ENCODE measurements at places on chromosomes 11 and 22.

DNA sequence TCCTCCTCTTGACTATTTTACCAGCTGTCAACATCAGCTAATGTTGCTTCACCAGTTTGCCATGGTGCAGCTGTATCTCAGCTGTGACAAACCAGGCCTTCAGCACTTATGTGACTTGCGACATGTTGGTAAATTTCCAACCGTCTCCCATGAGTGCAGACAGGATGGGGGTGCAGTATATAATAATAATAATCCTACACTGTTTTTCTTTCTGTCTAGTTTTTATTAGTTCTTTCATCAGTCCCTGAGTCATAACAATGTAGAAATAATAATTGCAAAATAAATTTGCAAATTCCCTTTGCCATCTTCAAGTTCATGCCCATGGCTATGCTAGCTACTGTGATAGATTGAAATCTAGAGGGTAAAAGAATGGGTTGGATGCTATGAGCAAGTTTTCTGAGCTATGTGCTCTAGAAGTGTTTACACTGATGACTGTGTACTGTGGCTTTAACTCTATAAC is 4.9 kb downstream of the MMP13 start:
- DNase-seq, result no peak

- DNase-seq, result no peak
These were observed 492.9 kb upstream of the ANO3 start for GRCh38 chr11:25838918-25839625.

- DNase-seq, result peak; percentile 20
These were observed 700 bp upstream of the DEPDC5 start for GRCh38 chr22:31753005-31753633.

- no peak for DNase-seq
These were observed 7.6 kb downstream of the SLC39A13 start for GRCh38 chr11:47415949-47416472.

DNA sequence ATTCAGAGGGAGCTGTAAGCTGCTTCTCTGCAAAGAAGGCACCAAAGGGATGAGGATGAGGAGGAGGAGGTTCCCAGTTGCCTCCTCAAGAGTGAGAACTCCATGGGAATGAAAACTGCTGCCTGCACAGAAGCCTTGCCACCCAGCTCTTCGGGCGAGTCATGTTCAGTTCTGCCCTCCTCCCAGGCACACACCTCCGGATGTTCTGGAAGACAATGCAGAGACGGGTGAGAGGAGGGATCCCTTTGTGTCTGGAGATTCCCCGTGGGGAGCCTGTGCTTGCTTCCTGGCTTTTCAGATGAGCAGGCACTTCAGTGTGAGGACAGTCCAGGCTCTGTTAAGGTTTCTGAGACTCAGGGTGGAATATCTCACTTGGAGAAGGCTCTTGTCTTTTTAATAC is 295.6 kb downstream of the DDX10 start:
- DNase-seq, result no peak

DNA sequence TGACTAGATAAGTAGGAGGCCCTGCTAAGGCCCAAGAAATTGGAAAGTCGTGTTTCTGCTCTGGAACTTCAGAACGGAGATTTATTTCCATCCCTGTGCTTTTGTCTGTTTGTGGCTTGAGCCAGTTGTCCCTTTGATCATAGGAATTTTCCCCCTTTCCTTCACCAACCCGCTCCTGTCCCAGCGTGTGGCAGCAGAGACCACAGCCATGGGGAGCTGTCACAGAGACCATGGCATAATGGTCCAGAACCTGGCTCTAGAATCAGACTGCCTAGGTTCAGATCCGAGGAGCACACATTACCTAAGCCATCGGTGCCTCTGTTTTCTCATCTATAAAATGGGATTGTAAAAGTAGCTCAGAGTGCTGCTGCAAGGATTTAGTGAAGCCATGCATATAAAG is 128.1 kb downstream of the GALNT18 start:
- DNase-seq, result no peak

- no peak for DNase-seq
These were observed 45.0 kb upstream of the APOA1 start for GRCh38 chr11:116882386-116882785.

- DNase-seq, result no peak
These were observed 373.0 kb downstream of the CTTN start for GRCh38 chr11:70771099-70771885.

- no peak for DNase-seq
These were observed 123.9 kb downstream of the MRTFA start for GRCh38 chr22:40512426-40513136.

DNA sequence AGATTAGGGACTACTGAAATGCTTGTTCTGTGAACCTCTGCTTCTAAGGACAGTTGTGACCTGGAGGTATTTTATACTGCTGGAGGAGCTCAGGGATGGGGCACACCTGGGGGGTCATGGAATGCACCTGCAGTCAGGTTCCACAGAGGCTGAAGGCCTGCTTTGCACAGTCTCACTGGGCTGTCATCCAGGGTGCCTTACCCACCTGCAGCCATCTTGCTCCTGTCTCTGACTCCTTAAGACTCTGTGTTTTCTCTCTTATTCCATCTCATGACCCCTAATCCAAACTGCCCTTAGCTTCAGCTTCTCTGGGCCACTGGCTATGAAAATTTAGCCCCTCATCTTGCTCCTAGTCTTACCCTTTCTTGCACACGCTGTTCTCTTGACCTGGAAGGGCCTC is 127.0 kb upstream of the SNX19 start:
- DNase-seq, result no peak

GRCh38 chr11:60924906-60925853 is 920 bp downstream of the TMEM132A start:
- DNase-seq, result no peak

DNA sequence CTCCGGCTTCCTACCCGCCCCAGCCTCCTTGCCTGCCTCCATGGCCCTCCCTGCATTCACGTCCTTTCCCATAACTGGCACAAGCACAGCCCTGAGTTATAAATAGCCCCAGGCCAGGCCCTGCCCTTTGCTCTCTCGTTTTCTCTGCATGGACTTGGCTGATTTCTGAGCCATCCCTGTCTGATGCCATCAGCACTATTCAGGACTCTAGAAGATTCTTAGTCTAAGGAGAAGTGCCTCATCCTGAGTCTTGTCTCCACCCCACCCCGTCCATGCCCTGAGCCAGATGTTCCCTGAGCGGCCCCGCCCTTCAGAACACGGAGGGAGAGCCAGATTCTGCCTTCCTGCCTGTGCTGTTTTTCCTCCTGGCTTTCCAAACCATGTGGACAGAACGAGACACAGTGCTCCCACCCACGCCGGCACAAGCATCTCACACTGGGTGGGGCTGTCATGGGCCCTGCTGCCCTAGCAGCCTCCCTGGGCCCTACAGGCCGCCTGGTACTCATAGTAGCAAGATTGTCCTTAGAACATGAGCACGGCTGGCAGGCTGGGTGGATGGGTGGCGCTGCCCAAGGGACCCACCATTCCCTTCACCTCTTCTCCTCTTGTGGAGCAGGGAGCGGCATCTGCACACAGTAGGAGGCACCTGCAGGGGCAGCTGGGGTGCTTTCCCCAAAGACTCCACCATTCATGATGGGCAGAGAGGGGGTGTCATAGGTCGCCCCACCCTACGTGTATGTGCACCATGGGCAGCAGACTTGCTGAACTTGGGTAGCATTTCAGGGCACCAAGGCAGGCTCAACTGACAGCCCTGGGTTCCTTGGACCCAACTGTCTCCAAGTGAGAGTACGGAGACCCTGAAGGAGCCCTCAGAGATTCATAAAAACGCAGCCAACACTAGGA is 76.9 kb downstream of the BCR start:
- no peak for DNase-seq

- no peak for DNase-seq
These were observed 3.8 kb downstream of the CSDC2 start for GRCh38 chr22:41564563-41564962.

- peak; percentile 51 for DNase-seq
These were observed 11.8 kb downstream of the TBC1D10A start for GRCh38 chr22:30314915-30315314.
